ENCODE measurements at places on chromosomes 4 and X.

GRCh38 chr4:38469410-38469809, 194.6 kb upstream of the KLF3 start:
- H3K4me3 ChIP-seq, result no peak overlapping the region
- DNase-seq, result no peak
- peaks cover 2% of the 10 kb centered on the region for H3K36me3 ChIP-seq
- H3K4me1 ChIP-seq, result peaks cover 9% of the 10 kb centered on the region

DNA sequence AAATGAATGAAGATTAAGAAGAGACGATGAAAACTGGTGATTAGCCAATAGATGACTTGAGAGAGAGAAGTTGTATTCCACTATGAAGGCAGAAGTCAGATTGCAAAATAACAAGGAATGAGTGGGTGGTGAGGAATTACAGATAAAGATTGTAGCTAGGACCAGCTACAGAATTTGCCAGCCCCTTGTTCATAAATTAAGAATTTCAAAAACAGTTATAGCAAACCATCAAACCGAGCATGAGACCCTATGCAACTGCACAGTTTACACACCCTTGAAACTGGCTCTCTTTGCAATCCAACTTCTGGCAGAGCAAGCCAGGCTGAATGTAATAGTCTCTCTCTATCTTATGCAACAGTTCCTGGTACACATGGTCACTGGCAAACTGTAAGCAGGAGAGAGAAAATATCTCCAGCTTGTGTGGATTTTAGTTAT, 35.2 kb downstream of the STAP1 start:
- H3K36me3 ChIP-seq, result peaks cover 6% of the 10 kb centered on the region
- H3K27ac ChIP-seq, result no peak overlapping the region
- H3K4me3 ChIP-seq, result no peak overlapping the region
- H3K4me1 ChIP-seq, result no peaks in the 10 kb centered on the region
- no peak for DNase-seq

- no peak overlapping the region for H3K4me3 ChIP-seq
- peaks cover 10% of the 10 kb centered on the region for H3K4me1 ChIP-seq
- DNase-seq, result no peak
- H3K27me3 ChIP-seq, result peaks cover 7% of the 10 kb centered on the region
- H3K36me3 ChIP-seq, result no peaks in the 10 kb centered on the region
Measured at GRCh38 chr4:121794505-121795188, 6.5 kb upstream of the EXOSC9 start.

DNA sequence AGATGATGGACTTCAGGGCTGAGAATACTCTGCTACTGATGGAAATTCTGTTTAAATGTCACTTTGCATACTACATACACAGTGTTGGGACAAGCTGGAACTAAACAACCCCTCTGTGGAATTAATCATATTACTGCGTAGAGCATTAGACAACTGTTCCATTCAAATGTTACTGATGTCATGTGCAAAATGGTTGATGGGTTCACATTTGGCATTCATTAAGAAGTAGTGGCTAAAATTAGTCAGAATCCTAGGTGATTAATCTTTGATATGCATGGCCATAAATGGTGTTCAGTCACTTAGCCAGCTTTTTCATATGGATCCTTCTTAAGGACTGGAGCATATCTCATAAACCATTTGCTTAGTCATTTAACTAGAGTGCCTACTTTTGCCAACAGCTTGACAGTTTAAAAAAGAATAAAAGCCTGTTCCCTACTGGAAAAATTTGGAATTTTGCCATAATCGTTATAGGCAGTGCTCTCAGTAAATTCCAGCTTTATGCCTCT, 105.2 kb downstream of the RNF150 start:
- H3K4me1 ChIP-seq, result no peaks in the 10 kb centered on the region
- DNase-seq, result no peak
- no peaks in the 10 kb centered on the region for H3K36me3 ChIP-seq
- H3K27me3 ChIP-seq, result no peaks in the 10 kb centered on the region
- no peak overlapping the region for H3K4me3 ChIP-seq
- no peak overlapping the region for H3K27ac ChIP-seq

GRCh38 chr4:184892999-184893398, 67.2 kb upstream of the ACSL1 start:
- H3K4me3 ChIP-seq, result no peak overlapping the region
- no peaks in the 10 kb centered on the region for H3K36me3 ChIP-seq
- peaks cover 4% of the 10 kb centered on the region for H3K4me1 ChIP-seq
- DNase-seq, result no peak
- H3K27ac ChIP-seq, result no peak overlapping the region

DNA sequence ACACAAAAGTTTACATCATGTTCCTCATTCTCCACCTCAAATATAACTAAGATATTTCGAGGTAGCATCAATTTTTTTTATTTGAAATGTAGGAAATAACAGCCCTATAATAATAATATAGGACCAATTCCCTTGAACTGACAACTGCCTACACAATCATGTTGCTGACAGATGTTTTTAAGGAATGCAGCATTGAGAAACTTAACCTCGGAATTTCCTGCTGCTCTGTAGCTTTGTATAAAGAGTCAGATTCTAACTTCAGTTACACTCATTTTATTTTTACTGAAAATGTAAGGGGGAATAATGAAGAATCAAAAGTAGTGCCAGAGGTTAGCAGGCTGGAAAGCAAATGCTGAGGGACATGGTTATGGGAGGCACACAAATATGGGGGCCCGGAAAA, 235.8 kb downstream of the RBMX2 start:
- no peak overlapping the region for H3K4me3 ChIP-seq
- H3K27ac ChIP-seq, result no peak overlapping the region
- no peak for DNase-seq
- peaks cover 2% of the 10 kb centered on the region for H3K4me1 ChIP-seq

- no peaks in the 10 kb centered on the region for H3K4me1 ChIP-seq
- H3K27ac ChIP-seq, result no peak overlapping the region
- no peak for DNase-seq
- H3K36me3 ChIP-seq, result no peaks in the 10 kb centered on the region
- peaks cover 10% of the 10 kb centered on the region for H3K27me3 ChIP-seq
Measured at GRCh38 chr4:153258750-153259149, 54.5 kb downstream of the TRIM2 start.

- no peak overlapping the region for H3K4me3 ChIP-seq
- H3K4me1 ChIP-seq, result no peaks in the 10 kb centered on the region
- no peaks in the 10 kb centered on the region for H3K36me3 ChIP-seq
- no peak overlapping the region for H3K27ac ChIP-seq
- H3K27me3 ChIP-seq, result peaks cover 6% of the 10 kb centered on the region
- DNase-seq, result no peak
Measured at GRCh38 chr4:54575919-54576318, 81.8 kb upstream of the KIT start.

DNA sequence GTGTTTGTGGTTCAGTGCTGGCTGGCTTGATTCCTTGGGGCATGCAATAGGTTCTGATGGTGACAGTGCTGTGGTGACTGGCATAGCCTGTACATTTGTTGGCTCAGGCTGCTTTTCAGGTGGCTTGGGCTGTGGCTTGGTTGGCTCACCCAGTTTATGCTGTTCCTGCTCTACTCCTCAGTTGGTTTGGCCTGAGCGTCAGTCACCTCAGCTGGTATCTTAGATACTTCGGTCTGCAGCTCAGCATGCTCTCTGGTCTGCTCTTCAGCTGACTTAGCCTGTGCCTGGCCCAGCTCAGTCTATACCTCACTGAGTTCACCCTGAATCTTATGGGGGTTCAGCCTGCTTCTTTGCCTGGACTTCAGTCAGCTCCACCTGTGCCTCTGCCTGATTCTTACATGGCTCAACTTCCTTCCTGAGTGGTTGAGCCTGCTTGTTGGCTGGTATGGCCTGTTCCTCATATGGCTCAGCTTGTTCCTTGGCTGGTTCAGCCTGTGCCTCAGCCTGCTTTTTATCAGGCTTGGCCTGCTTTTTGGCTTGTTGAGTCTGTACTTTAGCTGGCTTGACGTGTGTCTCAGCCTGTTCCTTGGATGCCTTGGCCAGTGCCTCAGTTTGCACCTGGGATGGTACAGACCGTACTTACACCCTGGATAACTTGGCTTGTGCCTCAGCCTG, 170.6 kb downstream of the MSN start:
- no peak overlapping the region for H3K27ac ChIP-seq
- no peak overlapping the region for H3K4me3 ChIP-seq
- peaks cover 7% of the 10 kb centered on the region for H3K4me1 ChIP-seq
- no peak for DNase-seq
- no peaks in the 10 kb centered on the region for H3K36me3 ChIP-seq
- H3K27me3 ChIP-seq, result peaks cover 10% of the 10 kb centered on the region

DNA sequence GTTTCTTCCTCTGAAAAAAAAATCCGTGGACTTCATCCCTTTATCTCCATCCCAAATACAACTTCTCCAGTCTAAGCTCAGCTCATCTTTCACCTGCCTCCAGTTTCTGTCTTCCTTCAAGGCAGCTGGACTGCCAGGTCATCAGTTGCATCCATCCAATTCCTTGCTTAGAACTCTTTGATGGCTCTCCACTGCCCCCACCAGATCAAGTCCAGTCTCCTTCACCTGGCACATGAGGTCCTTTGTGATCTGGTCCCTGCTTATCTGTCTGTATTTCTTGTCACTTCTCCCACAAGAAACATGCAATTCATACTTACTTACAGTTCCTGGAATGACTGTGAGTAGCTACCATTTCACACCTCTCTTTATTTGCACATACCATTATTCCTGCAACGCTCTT, 33.8 kb downstream of the OTUD6A start:
- H3K27me3 ChIP-seq, result peaks cover 51% of the 10 kb centered on the region
- DNase-seq, result no peak
- no peaks in the 10 kb centered on the region for H3K36me3 ChIP-seq

DNA sequence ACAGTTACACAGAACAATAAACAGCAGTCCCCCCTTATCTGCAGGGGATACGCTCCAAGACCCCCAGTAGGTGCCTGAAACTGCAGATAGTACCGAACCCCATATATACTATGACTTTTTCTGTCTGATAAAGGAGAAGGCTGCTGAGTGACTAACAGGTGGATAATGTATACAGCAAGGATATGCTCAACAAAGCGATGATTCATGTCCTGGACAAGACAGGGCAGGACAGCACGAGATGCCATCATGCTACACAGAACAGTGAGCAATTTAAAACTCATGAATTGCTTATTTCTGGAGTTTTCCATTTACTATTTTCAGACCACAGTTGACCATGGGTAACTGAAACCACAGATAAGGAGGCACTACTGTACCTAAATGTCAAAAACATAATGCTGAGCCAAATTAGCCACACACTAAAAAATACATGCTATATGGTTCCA, 76.1 kb downstream of the MANBA start:
- H3K36me3 ChIP-seq, result peaks cover 20% of the 10 kb centered on the region
- no peaks in the 10 kb centered on the region for H3K27me3 ChIP-seq
- H3K4me3 ChIP-seq, result no peak overlapping the region
- no peak overlapping the region for H3K27ac ChIP-seq

DNA sequence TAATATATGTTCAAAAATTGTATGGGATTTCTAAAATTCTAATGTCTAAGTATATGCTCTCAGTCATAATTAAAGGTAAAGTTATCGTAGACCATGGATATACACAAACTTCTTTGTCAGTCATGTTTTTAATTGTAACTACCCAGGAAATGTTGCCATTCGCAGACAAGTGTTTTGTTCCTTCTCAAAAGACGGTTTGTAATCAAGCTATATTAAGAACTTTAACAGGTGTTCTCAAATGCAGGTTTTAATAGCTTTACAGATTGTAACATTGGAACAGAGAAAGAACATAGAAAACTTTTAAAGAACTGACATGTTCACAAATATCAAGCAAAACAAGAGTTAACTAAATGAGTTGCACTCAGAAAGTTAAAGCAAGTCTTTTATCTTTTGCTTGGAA, 58.9 kb downstream of the KDM5C start:
- no peak for DNase-seq
- H3K36me3 ChIP-seq, result peaks cover 8% of the 10 kb centered on the region
- H3K4me3 ChIP-seq, result no peak overlapping the region
- H3K27me3 ChIP-seq, result no peaks in the 10 kb centered on the region

GRCh38 chr4:166128403-166128802, 255.4 kb downstream of the TLL1 start:
- no peaks in the 10 kb centered on the region for H3K27me3 ChIP-seq
- no peak overlapping the region for H3K4me3 ChIP-seq
- no peaks in the 10 kb centered on the region for H3K4me1 ChIP-seq

DNA sequence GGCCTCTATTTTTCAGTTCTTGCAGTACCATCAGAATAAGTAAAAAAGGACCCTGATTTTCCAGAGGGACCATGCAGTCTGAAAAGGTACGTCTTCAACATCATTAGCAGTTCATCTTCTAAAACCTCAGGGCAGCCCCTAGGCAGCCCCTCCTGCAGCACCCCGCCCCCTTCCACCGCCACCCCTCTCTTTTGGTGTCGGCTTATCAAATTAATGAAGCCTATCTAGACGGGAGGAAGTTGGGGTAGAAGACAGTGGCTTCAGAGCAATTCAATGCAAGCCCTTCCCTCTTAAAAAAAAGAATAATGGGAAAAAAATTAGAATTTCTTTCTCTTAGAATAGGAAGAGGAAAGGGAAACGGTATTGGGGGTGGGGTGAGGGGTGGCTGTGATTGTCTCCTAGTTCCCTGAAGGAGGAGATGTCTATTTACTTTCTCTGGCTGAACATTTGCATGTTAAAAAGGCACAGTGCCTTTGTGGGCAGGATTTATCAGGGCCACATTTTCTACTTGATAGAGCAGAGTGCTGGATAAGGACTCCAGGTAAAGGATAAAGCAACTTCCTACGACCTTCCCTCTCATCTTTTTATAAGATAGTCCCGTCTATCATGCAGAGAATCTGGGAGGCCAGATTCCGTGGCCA, 159.4 kb downstream of the MGST2 start:
- no peak for DNase-seq
- no peak overlapping the region for H3K27ac ChIP-seq
- no peaks in the 10 kb centered on the region for H3K36me3 ChIP-seq

GRCh38 chrX:103845165-103845653, 13.2 kb upstream of the RAB9B start:
- peaks cover 56% of the 10 kb centered on the region for H3K27me3 ChIP-seq
- no peak overlapping the region for H3K4me3 ChIP-seq

GRCh38 chr4:14234307-14234706, 606.8 kb upstream of the BOD1L1 start:
- no peak for DNase-seq
- peaks cover 3% of the 10 kb centered on the region for H3K27me3 ChIP-seq
- H3K4me3 ChIP-seq, result no peak overlapping the region
- no peaks in the 10 kb centered on the region for H3K4me1 ChIP-seq
- no peaks in the 10 kb centered on the region for H3K36me3 ChIP-seq
- H3K27ac ChIP-seq, result no peak overlapping the region

DNA sequence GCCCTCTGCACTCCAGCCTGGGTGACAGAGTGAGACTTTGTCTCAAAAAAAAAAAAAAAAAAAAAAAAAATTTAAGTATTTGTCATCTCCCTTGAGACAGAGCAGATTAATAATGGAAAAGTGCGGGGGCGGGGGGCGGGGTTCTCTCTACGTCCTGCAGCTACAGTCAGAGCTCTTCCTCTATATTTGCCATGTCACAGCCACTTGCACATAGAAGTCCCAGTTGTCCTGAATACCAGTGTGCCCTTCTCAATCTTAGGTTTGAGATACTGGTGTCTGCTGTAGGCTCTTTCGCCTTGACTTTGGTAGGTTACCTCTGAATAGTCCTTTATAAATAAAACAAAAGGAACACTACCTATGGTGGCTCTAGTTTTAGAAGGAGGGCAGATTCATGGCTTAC, 237.8 kb upstream of the PGRMC2 start:
- H3K4me1 ChIP-seq, result peaks cover 8% of the 10 kb centered on the region
- H3K36me3 ChIP-seq, result no peaks in the 10 kb centered on the region
- H3K27ac ChIP-seq, result no peak overlapping the region
- DNase-seq, result no peak

GRCh38 chrX:12548746-12549145, 242.5 kb upstream of the PRPS2 start:
- DNase-seq, result no peak
- no peaks in the 10 kb centered on the region for H3K4me1 ChIP-seq
- no peak overlapping the region for H3K27ac ChIP-seq
